ENCODE measurements at places on chromosomes 2 and 18.

DNA sequence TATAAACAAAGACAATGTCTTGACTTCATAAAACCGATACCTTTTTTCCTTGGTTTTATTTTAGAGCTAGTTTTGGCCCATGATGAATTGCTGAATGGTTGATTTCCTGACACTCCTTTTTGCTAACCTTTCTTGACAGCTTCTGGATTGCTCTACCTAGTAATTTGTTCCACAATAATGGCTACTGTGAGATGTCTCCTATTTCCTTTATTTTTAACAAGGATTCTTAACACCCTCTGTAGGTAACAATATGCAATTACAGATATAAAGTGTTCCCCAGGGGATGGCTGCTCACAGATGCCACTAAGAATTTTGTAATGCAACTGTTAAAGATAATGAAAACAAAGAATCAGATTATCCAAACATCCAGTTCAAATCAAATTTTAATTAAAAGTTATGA, 100.8 kb upstream of the ATP5MC3 start:
- DNase-seq = peak; percentile 38

GRCh38 chr2:47249157-47249900, 94.2 kb upstream of the STPG4 start:
- DNase-seq = peak; percentile 42

DNA sequence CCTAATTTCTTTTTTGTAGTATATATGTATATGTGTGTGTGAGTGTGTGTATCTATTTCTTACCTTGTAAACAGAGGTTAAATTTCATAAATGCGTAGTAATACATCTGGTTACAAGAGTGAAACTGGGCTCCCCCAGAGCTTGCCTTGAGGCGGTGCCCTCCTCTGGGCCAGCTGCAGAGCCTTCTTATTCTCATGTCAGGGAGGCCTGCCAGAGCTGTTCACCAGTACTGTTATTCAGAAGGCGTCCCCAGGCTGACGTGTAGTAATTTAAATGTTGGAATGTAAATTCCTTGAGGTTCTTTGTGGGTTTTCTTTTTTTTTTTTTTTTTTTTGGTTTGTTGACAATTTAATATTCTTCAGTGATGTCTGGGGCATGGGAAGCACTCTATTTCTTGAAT, 11.2 kb downstream of the COPS8 start:
- DNase-seq = peak; percentile 80

DNA sequence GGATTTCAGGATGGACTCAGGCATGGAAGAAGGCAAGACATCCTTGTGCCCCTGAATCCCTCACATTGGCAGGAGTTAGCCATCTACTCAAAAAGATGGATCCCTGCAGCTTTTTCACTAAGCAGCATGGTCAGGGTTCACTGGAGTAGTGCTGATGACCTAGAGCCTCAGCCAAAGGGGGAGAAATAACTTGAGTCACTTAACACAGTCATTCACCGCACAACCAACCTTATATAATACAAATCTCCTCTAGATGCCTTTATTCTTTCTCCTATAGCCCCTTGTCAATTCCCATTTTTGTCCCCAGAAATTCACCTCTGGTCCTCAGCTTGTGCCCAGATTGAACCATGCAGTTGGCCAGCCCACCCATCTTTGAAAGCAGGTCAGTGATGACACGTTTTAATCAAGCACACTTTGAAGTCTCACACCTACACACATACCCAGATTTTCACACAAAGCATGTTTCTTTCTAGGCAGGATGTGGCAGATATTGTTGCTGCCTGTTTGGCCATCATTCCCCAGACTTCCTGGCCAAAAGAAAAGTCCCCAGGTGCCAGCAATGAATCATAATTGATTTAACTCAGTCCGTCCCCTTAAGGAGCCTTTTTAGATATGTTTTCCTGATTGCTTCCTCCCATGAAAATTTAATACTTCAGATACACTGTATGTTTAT, 84.2 kb downstream of the LBH start:
- DNase-seq = no peak

- DNase-seq = peak; percentile 85
Observed at GRCh38 chr18:8982416-8983183, 119.9 kb upstream of the NDUFV2 start.

- DNase-seq = peak; percentile 72
Observed at GRCh38 chr2:54572636-54573536, 116.8 kb downstream of the SPTBN1 start.

DNA sequence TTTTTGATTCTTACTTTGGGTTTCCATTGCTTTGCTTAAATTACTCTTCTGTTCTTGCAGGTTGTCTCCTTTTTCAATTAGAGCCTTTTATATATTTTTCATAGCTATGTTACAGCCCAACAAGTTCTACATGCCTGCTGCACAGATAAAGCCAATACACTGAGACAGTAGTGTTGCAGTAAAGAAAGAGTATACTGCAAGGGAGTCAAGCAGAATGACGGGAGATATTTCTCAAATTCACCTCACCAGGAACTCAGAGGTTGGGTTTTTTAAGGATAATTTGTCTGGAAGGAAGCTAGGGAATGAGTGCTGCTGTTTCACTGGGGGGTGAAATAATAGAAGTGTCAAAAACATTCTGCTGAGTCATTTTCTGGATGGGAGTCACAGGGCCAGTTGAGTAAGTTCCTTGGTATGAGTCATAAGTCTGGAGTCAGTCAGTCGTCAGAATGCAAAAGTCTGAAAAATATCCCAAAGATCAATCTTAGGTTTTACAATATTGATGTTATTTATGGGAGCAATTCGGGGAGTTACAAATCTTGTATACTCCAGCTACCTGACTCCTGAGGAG, 193.0 kb upstream of the RGPD4 start:
- peak; percentile 94 for DNase-seq

- no peak for DNase-seq
Observed at GRCh38 chr2:67445652-67446268, 48.6 kb downstream of the ETAA1 start.

DNA sequence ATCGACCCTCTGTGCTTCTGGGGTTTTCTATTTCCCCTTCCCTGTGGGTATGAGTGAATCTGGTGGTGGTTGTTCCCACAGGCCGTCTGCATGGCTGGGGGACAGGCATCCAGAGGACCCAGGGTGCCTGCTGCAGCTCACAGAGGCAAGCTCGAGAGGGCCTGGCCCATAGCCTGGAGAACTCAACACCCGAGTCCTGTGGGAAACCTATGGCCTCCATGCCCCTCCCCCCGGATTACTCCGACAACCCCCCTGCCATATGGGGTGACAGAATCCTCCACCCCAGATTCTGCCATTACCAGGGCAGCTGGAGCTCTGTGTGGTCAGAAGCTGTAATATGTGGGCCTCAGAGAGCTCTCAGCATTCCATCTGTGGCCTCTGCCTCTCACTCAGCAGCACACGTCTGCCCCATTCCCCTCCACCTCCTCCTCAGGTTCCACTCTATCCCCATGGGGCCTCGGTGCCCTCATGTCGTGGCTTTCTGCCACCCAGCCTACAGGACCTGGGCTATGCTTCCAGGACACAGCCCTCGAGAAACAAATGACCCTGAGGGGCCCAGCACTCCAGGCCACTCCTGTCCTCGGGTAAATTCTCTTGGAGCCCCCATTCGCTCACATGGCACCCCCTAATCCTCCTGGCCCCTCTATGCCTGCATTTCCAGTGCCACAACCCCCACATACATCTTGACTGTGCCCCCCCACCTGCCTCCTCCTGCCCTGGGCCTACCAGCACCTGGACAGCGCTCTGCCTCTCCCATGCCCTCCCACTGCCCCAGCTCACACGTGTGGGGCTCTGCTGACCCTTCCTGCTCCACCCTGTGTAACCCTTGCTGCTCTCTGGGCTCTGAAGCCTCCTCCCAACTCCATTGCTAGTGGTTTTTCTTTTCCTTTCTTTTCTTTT, 3.6 kb downstream of the MZT2A start:
- no peak for DNase-seq

GRCh38 chr18:7000484-7001096, 117.0 kb downstream of the LAMA1 start:
- peak; percentile 27 for DNase-seq

DNA sequence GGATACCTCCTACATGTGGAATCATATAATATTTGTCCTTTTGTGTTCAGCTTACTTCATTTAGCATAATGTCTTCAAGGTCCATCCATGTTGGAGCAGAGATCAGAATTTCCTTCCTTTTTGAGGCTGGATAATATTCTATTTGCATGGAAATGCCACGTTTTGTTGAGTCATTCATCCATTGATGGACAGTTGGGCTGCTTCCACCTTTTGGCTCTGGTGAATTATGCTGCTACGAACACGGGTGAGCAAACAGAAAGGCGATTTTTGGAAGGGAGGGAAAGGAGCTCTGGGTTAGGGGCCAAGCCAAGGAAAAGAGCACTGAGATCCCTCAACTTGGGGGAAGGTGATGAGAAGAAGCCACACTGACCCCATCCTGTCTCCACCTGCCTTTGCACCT, 260.5 kb downstream of the TNS1 start:
- no peak for DNase-seq

DNA sequence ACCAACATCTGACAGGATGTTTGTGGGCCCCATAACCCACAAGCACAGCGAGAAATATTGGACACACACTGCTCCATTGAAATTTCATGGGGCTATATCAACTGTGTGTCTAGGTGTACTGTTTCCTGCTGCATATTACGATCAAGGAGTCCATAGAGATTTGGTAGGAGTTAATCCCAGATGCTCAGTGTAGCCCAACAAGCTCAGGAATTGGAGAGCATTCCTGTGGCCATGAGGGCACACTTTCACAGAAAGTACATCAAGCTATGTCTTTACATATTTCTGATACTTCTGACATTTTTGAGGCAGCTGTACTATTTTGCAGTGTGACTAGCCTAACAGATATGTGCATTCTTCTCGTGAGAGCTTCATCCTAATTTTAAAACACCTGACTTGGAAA, 473.1 kb downstream of the PTH2R start:
- no peak for DNase-seq

DNA sequence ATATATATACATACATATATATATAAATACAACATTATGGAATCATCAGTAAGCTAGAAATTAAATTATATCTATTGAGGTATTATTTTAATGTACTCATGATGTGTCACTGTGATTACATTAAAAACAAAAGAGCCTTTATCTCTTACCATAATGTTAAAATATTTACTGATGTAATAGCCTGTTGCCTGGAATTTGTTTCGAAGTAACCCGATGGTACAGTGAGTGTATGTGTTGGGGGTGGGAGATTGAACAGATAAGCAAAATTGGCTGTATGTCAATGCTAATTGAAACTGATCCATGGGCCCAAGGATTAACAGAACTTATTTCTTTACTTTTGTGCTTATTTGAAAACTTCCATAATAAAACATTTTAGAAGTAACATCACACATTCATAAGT, 1473.2 kb downstream of the LRP1B start:
- peak; percentile 58 for DNase-seq

GRCh38 chr18:46158499-46158898, 54.3 kb downstream of the HAUS1 start:
- peak; percentile 9 for DNase-seq

GRCh38 chr2:53317861-53318260, 449.7 kb upstream of the CHAC2 start:
- no peak for DNase-seq

DNA sequence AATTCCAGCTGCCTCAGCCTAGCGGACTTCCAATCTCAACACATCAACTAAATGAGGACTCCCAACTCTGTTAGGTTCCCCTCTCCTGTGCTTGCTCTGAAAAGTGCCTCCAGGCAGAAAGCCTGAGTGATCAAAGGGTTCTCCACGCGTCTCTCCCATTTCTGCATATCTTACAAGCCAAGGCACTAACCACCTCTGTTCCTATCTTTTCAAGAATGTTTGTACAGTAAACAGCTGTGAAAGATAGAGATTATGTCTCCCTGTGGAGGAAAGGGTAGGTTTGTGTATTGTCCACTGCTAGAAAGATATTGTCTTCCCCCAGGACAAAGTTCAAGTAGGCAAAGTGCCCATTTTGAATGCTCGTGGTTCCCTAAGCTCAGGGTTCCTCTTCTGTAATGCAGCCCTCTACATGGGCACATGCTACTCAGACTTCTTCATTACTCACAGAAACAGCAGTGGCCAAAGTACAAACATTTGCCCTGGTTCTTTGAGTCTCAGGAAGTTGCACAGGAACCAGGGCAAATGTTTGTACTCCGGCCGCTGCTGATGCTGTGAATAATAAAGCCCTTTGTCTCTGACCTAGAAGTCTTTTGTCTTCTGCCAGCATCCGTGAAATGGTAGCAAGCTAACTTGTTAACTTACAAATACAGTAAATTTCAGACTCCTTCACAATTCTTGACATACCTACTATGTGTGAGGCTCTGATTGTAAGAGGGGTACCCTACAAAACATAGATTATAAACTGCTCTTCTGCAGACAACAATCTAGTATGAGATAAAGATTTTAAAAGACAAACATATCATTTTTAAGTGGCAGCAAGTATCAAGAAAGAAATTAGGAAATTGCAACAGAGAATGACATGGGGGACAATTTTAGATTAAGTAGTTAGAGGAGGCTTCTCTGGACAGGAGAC, 44.5 kb downstream of the PKDCC start:
- no peak for DNase-seq

- DNase-seq = no peak
Observed at GRCh38 chr2:139217641-139218040, 437.5 kb upstream of the NXPH2 start.

DNA sequence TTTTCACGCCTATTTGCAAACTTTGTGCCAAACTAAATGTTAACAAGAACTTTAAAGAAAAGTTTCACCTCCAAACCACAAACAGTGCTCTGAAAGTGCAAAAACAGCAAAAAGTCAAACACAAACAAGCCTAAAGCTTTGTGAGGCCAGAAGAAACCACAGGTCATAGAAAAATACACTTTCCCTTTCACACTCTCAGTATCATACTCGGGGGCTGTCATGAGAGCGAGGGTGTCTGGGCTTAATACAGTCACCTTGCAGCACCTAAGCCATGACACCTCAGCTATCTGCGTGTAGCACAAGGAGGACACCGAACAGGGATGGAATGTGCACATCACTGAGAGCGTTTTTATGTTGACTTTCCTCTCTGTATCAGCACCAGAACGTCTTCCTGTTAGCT, 26.6 kb upstream of the SEH1L start:
- no peak for DNase-seq

GRCh38 chr2:144452989-144453336, 67.0 kb downstream of the ZEB2 start:
- DNase-seq = peak; percentile 36

DNA sequence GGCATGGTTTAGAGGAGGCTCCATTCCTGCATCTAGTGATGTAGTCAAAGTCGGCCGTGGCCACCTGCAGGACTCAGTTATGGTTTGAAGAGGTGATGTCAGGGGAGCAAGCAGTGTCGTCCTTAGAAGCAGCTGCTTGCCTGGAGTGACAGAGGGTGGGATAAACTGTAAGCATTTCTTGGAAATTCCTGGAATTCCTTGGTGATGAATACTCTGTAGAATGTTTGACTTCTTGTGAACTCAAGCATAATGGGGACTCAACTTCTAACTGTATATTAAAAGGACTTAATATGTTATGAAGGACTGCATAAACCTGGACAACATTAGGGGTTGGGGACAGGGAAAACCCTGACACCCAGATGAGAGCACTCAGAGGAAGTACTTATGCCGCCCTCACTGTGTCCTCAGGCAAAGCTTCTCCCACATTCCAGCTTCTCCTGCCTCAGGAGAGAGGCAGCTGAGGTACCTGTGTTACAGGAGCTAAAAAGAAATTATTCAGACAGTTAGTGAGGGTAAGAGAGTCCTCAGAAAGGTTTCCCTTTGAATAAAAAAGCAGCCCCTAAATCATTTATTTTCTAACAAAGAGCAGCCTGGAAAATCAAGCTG, 459.9 kb upstream of the CELF4 start:
- peak; percentile 24 for DNase-seq

- DNase-seq = no peak
Observed at GRCh38 chr2:241970716-241971115, 101.2 kb downstream of the RTP5 start.
